ENCODE measurements at places on chromosomes 6 and 20. TPM values are rescaled to one million over a fixed set of nuclear protein-coding genes. Genes with fewer than 3 reads are reported as not detected.

Gene GCNT2
- total RNA-seq = 4.9 TPM

Gene DNMT3B
- 4.2 TPM for total RNA-seq

Gene OR2B6
- total RNA-seq = not detected

Gene BPIFB4
- total RNA-seq = not detected

Gene PEX3
- 12.7 TPM for total RNA-seq

Gene TRIM10
- not detected for total RNA-seq

Gene E2F1
- total RNA-seq = 30.6 TPM

Gene SIRPG
- not detected for total RNA-seq

Gene LCA5
- total RNA-seq = 0.58 TPM

Gene CBLN4
- total RNA-seq = not detected

Gene OR2J3
- total RNA-seq = not detected

Gene EDN1
- 37.9 TPM for total RNA-seq

Gene PDYN
- not detected for total RNA-seq

Gene RFX6
- not detected for total RNA-seq

Gene DEFB113
- total RNA-seq = not detected

Gene CRISP3
- not detected for total RNA-seq
